ENCODE measurements at places on chromosomes 2 and 18. TPM values are rescaled to one million over a fixed set of nuclear protein-coding genes. Genes with fewer than 3 reads are reported as not detected.

DNA sequence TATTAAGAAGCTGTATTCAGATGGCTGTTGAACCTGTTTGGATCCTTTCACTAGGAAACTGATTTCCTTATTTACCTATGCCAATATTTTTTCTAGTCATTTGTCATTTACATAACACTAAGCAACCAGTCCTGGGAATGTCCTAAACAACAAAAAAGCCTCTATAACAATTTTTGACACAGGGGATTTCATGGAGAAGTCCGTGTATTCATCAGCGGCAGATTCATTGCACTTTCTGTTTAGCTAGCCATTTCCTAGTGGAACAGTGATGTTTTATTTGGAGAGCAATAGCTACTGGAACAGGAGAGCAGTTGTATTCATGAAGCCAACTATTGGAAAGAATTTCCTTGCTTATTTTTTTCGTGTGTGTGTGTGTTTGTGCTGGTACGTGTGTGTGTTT is 604.3 kb upstream of the POU3F3 start:
- DNase-seq = no peak

DNA sequence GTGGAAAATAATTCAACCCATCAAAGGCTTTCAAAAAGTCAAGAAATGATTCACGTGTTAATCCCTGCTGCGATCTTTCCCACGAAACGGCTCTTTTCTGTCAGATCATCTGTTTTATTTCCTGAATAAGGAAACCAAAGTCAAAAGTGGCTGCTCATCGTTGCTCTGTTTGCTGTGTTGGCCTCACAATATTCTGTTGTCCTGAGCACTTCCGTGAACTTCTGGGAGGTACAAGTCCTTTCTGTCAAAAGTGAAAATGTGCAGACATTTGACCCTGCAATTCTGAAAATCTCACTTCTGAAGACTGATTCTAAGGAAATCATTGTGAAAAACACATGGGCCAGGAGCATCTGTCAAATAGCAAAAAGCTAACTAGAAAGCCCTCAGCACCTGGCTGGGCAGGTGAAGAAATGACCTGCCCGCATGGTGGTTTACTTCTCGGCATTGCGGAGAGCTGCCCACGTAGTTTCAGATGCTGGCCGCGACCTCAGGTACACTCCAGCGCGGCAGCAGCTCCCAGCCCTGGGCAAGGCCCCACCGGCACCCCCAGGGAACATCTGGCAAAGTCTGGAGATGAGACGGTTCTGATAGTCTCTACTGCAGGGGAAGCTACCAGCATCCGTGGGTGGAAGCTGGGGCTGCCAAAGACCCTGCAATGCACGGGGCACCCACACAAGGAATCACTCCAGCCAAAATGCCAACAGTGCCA is 31.9 kb upstream of the GPC1 start:
- DNase-seq = no peak

GRCh38 chr2:235007664-235008457 is 56.0 kb downstream of the SH3BP4 start:
- no peak for DNase-seq

DNA sequence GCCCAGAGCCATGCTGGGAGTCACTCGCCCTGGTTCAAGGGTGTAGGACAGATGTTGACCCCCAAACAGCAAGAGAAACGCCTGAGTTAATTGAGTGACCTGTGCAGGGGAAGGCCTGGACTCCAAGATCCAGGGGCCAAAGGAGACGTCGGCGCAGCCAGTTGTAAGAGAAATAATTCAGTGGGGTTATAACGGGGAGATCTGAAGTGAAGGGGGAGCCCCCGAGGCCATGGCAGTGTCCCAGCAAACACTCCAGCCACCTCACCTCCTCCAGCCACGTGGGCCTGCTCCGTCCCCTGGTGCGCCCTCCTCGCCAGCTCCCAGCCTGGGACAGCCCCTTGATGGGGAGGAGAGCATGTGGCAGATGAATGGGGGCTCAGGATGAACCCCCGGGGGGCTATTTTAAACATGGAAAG is 130.7 kb upstream of the GPC1 start:
- DNase-seq = no peak

DNA sequence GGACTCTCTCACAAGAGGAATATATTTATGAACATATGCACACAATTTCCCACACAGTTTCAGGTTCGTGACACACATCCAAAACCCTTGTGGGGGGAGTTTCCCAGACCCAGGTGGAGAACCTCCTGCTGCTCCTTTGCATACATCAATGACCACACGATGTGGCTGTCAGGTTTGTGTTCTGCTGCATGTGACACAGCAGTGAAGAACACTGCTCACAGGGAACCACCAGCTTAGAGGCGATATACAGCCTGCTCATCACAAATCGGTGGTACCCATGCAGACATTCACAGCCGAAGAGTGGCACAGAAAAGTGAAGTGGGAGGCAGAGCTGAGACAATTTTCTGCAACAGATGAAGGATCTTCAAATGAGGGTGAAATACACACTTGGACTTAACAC is 175.6 kb upstream of the ZFP36L2 start:
- DNase-seq = no peak

- peak; percentile 80 for DNase-seq
Measured at GRCh38 chr18:24677011-24677410, 216.6 kb downstream of the HRH4 start.

DNA sequence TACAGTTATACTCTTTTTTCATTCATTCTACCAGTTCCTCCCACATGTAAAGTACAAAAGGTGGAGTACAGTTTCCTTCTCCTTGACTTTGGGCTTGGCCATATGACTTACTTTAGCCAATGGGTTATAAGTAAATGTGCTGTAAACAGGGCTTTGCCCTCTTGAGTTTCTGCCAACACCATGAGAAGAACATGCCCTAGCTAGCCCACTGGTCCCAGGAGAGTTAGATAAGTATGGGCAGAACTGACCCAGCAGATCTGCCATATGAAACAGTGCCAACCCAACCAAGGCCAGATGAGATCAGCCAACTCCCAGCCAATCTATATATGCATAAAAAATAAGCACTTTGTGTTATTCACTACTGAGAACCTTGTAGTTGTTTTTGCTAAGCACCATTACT is 25.5 kb downstream of the ZC3H8 start:
- no peak for DNase-seq

DNA sequence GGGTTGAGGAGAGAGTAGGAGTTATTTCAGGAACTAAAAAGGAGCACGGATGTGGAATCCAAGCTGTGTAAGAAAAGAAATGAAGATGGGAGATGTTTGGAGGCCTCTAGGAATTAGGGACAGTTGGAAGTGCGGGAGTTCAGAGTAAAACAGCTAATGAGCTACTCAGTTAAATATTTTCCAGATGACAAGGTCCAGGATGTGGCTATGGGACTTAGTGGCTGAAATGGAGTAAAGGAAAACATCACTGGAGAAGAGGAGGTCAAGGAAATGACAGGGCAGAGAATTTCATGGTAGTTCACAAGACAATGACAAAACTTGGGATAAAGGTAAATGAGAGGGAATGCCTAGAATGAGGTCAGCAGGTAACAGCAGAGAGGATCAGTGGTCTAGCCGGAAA is 13.0 kb downstream of the GPR155 start:
- no peak for DNase-seq

DNA sequence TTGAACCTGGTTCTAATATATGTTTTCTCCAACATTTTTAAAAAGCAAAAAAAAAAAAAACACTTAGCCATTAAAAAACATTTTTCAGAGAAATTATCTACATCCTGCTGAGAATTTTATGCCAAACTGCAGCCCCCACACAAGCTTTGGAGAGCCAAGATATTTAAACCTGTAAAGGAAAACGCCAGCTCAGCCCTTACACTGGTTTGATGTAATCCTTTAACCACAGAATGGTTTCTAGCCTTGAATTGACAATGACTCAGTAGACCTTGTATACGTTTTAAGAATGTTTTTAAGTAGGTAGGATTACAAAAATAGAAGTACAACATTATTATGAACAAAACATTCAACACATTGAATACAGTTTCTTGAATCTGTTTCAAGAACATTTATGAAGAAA is 113.6 kb downstream of the BABAM2 start:
- peak; percentile 96 for DNase-seq

DNA sequence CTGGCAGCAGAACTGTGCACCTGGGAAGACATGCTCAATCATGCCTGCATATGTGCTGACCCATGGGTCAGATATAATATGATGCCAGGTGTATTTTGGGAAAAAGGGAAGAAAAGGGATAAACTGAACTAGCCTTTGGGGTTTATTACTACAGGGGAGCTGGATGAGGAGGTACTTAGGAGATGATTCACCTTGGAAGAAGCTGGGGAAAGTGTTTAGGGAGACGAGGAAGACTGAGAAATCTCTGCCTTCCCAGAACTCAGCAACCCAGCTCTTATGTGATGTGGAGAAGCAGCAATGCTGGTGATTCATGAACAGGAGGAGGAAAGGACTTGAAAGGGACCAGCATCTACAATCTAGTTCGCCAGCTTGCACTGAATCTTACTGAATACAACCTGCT is 110.2 kb downstream of the BARD1 start:
- DNase-seq = peak; percentile 44

DNA sequence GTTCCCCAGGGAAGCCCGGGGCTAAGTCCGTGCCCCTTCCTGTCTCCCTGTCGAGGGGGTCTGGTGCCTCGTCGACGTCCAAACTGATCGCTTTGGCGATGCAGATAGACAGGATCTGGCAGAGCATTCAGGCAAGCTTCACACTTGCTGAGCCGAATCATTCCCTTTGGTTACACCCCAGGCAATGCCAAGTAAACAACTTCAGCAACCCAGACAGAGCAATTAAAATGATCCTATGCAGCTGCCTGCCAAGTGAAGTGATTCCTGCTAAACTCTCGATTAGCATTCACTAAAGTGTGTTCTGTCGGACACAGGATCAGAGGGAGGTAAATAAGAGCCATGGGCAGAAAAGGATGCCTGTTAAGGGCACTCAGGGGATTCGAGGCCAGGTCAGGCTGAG is 108.2 kb upstream of the RAB12 start:
- no peak for DNase-seq

DNA sequence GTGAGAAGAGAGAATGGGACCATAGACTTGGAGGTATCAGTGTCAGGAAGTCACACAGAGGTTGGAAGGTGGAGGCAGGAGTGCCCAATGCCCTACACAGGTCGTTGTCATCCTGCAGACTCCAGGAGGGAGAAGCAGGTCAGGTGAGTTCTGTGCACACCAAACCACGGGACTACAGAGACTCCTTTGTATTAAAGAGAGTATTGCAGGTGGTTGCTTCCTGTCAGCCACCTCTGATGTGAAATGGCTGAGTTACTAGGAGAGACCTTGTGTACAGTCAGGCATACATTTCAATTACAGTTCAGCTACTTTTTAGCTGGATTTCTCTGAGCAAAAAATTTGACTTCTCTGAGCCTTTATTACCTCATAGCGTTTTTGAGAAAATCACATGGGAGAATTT is 51.6 kb downstream of the SPP2 start:
- no peak for DNase-seq

DNA sequence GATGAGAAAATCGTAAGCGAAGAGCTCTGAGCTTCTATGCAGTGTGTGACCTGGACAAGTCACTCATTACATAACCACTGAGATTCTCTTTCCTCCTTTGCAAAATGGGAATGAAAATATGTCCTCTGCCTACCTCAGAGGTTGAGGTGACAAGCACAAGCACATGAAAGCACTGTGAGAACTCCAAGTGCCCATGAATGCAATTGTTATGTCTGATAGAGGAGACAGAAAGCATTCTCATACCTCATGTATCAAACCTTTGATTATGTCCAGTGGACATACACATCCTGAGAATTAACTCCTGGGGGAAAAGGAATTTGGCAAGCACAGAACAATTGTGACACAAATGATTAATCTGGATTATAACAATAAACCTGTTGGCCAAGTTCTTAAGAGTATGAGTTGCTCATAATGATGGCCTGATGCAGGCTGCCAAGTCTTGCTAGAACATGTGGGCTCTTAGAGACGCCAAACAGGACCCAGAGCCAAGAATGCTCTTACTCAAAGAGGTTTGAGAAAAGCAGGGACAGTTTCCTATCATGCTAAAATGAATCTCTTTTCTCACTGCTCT is 8.5 kb upstream of the RMDN2 start:
- peak; percentile 96 for DNase-seq

GRCh38 chr18:49638891-49639557 is 77.2 kb downstream of the LIPG start:
- DNase-seq = no peak

DNA sequence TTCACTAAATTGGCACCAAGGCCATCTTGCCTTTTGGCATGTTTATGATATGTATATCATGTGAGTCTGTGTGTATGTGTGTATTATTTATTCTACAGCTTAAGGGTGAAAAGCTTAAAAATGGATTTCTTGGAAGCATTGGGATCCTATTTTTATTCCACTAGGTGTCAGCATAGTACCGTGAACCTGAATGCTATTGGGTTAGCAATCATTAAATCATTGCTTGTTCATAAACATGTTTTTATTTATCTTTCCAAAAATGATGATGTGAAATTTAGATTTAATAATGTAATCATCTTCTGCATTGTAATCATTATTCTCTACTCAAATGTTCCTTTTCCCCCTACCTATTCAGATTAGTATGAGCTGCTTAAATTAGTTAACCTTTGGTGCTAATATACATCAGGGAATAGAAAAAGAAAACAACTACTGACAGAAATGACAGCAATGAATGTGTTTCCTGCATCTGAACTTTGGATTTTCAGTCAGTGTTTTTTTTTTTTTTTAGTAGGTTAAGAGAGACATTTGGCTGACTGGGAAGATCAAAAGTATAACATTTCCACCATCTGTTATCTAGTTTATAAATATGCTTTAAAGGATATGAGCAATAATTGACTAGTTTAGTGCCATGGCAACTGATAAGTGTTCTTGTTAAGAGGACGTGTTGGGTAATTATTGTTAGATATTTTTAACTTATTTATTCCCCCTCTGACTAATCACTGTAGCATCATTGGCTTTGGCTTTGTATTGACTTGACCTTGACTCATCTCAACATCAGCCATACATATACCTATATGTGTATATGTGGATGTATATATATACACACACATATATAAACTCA is 14.1 kb upstream of the ZSWIM2 start:
- DNase-seq = peak; percentile 35

DNA sequence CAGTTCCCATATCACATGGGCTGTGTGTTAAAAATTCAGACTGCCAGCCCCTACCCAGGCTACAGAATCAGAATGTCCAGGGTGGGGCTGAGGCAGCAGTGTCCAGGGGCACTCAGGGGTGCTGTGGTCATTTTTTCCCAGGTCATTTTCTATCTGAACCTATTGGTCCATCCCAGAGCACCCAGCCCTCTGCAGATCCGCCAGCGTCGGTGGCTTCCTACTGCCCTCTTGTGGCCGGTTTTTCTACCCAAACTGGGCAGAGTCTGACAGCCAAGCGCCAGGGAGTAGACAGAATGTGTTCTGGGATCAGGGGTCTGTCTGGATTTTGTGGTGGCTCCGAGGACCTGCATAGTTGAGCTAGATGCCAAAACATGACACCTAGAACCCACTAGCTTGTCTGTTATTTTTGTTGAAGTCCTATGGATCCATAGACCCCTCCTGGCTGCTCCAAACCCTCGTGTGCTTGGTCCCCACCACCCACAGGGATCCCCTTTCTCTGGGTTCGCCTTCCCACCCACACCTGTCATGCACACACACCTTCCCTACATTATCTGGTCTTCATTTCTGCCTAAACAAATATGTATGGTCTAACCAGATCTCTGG is 34.1 kb upstream of the RMDN2 start:
- peak; percentile 62 for DNase-seq

GRCh38 chr18:8771930-8772329 is 66.6 kb downstream of the MTCL1 start:
- DNase-seq = no peak

Gene MARCO
- total RNA-seq = not detected

Gene TMEM37
- total RNA-seq = under 0.01 TPM

Gene PIAS2
- 28.9 TPM for total RNA-seq

Gene PHOSPHO2
- 0.54 TPM for total RNA-seq

Gene COL4A3
- total RNA-seq = not detected

Gene IL18R1
- total RNA-seq = 0.18 TPM

Gene CXCR4
- total RNA-seq = not detected
